Hepatic stellate cell (primary cell): ENCODE measurements at places on chromosomes 2 and 18.
A peak's percentile ranks its signal among the peaks of the same experiment; 100 is the strongest.

DNA sequence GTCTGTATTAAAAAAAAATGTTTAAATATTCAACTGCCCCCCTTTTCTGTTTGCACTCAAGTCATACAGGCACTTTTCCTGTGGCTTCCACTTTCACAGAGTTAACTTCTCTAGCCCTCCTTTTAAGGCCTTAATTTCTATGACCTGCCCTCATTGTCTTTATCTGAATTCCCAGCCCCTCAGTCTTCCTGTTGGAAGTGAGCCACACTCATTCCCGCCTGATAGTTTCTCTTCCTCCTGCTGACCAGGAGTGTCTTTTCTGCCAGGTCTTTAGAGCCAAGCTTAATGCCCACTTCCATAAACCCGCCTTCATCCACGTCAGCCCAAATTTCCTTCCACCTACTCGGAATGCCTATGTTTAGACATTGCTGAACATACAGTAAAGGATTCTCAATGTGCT, 10.5 kb downstream of the COPS8 start:
- DNase-seq = no peak

DNA sequence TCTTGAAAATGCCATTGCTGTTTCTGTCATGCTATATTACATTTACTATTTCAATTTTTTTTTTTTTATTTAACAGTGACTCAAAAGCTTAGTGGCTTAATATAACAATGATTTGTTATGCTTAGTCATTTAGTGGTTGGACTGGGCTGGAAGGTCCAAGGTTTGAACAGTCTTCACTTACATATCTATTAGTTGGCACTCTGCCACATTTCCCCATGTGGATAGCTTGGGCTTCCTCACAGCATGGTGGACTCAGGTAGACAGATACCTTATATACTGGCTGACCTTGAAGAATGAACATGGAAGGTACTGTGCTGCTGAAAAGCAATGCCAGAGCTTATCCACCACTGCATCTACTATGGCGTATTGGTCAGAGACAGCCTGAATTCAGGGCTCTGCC, 909.5 kb upstream of the SOX11 start:
- DNase-seq = no peak

DNA sequence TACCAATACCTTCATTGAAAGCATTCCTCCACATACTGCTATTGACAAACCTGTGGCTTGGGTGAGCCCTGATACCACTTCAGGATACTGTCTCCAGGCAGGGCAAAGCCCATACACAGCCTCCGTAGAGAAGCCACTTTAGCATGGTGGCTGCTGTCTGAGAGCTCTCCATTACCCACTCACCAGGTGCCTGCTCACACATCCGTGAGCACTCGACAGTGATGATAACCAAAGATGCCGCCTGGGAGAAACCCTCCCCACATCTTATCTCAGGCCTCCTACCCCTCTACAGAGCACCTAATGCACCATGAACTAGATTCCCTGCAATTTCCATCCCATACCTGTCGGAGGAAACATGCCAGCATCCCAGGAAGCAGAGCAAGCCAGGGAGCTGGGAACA, 57.6 kb upstream of the KLHL29 start:
- no peak for DNase-seq

- no peak for DNase-seq
Measured at GRCh38 chr18:1480309-1480708, 575.6 kb downstream of the ADCYAP1 start.

DNA sequence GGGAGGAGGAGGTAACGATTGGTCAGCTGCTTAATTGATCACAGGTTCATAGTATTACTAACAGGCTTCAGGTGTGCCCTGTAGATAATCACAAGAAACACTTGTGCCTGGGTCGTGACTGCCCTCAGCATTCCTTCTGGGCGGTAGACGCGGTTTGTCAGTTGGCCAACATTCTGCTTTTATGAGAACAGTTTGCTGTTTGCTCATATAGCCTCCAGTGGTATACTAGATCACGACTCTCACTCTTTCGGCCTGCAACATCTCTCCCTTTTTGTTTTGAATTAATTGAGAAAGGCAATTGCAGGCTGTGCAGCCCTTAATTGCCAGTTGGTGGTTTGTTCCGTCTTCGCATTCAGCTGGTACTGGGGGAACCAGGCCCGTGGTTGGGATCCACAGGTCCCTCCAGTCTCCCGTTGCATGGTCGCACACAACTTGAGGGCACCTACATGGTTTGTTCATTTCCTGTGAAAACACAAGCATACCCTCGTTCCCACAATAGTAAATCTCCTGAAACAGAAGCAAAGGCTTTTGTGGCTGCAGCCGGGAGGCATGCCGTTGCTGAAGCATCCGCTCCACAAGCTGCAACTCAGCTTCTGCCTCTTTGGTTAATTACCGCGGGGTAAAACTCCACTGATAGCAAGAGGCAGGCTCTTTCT, 30.3 kb upstream of the GPR17 start:
- no peak for DNase-seq

DNA sequence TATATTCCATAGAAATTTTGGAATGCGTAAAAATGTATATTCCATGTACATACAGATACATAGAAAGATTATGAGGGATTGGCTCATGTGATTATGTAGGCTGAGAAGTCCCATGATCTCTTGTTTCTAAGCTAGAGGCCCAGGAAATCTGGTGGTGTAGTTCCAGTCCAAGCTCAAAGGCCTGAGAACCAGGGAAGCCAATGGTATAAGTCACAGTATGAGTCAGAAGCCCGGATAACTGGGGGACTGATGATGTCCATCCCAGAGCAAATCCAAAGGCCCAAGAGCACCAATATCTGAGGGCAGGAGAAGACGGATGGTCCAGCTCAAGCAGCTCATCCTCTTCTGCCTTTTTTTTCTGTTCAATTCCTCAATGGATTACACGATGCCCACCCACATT, 385.0 kb upstream of the KLHL29 start:
- DNase-seq = no peak

GRCh38 chr2:180122874-180123273, 115.8 kb upstream of the CWC22 start:
- DNase-seq = no peak

- no peak for DNase-seq
Measured at GRCh38 chr2:31246184-31246852, 12.4 kb downstream of the EHD3 start.

DNA sequence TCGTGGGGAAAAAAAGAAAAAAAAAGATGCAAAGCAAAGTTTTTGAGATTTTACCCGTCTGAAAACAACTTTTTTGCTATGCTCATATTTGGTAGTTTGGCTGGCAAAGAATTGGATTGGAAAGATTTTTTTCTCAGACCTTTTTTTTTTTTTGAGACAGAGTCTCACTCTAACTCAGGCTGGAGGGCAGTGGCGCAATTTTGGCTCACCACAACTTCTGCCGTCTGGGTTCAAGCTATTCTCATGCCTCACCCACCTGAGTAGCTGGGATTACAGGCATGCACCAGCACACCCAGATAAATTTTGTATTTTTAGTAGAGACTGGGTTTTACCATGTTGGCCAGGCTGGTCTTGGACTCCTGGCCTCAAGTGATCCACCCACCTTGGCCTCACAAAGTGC, 56.3 kb upstream of the TANC1 start:
- DNase-seq = no peak

- no peak for DNase-seq
Measured at GRCh38 chr2:62045017-62045543, 139.6 kb downstream of the COMMD1 start.

GRCh38 chr2:230299618-230300017, 27.4 kb upstream of the SP140L start:
- no peak for DNase-seq

DNA sequence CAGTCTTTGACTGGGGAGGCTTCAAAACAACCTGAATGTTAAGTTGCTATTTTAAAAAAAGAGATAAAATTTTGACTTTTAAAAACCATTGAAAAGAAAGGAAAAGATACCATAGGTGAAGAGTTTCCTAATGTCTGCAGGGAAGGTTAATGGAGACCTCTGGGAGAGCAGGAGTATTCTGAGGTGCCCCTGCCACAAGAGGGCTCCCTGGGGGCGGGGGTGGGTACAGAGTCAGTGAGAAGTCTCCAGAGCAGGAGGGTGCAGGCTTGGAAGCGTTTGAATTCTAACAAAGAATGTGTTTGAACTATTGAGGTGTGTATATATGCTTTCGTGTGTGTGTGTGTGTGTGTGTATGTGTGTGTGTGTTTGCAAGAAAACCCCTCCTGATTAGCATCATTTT, 46.7 kb upstream of the ST6GAL2 start:
- no peak for DNase-seq

- DNase-seq = peak; percentile 25
Measured at GRCh38 chr2:90069290-90069894, 1377.9 kb downstream of the RPIA start.

DNA sequence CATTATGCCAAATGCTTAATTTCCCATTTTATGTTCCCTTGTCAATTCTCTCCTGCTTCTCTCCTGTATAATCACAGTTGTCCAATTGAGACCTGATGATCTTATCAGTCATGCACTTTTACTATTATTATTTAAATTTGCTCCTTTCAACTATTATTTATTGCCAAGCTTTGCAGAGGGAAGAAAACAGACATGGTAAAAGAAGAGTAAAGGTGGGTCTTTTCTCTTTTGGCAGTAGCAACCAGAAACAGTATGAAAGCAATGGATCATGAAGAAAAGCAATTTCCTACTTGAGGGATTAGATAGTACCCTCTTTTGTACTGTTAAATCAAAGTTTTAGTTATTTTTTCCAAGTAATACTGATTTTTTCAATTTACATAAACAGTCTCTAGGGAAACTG, 667.4 kb downstream of the NRXN1 start:
- DNase-seq = no peak

DNA sequence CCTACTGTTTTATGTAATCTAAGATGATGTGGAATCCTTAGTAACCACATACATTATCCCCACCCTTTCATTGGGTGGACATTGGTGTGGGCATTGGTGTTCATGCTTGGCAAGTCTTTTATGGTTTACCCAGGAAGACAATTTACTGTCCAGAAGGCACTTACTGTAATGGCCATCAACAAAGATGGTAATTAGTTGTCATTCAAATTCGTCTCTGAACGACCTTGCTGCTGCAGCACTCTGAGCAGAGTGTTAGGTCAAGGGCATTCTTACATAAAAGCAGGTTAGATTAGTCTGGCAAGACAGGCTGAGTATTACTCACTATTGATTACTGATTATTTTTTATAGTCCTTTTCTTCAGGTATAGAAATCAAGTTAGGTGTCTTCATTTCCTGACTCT, 447.9 kb downstream of the XIRP2 start:
- DNase-seq = no peak

DNA sequence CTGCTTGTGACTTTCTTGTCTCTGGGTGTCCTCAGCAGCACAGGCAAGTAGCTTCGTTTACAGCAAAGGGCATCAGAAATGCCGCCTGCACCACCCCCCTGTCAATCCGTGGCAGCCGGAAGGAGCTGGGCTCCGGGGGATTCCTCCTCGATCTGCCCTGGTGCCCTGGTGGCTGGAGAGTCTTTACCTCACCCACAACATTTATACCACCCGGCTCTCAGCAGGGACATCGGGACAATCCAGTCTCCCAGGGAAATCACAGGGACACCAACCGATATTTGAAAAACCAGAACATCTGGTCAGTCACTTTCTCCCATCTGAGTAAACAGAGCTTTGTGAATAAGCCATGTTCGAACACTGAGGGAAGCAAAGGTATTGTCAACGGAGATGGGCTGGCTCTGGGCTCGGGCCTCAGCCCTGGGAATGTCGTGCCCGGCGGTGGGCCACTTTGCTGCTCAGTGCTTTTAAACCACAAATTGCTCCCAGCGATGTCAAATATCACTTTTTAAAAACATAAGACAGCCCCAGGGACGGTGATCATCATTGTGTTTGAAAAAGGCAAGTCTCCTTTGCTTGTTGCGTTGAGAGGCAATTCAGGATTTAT, 210.0 kb upstream of the SALL3 start:
- no peak for DNase-seq

DNA sequence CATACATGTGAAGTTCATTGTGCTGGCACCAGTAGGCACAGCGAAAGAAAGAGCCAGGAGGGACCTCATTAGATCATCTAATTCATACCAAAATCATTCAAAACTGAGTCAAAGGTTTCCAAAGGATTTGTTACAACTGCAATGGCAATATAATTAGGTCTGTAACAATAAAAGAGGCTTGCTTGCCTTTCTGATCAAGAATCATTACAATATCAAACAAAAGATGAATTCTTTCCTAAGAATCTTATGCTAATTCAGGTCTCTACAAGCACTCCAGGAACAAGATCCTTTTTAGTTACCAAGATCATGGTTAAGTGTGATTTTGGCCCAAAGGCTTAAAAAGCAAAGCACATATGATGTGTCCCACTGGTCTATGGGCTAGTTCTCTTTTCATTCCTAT, 41.9 kb upstream of the ITPRID2 start:
- no peak for DNase-seq

GRCh38 chr2:189213250-189213649, 33.7 kb upstream of the COL5A2 start:
- no peak for DNase-seq

DNA sequence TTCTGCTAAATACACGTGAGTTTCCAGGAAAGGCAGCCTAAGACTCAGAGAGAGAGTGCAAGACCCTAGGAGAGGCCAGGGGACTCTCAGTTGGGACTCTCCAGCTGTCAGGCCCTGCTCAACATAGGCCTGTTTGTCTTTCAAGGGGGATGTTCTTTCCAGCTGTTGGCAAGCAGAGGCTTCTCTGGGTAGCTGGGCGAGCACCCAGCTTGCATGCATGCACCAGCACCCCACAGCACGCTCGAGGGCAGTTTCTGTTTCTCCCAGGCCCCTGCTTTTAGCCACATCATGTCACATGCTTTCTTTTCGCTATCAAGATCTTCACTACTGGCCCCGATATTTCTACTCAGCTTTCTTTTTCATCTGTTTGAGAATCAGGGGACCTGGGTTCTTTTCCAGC, 479.3 kb upstream of the HS6ST1 start:
- no peak for DNase-seq

- DNase-seq = no peak
Measured at GRCh38 chr18:63146828-63147409, 172.7 kb downstream of the BCL2 start.

- no peak for DNase-seq
Measured at GRCh38 chr2:240620859-240621258, 4.4 kb upstream of the GPR35 start.

DNA sequence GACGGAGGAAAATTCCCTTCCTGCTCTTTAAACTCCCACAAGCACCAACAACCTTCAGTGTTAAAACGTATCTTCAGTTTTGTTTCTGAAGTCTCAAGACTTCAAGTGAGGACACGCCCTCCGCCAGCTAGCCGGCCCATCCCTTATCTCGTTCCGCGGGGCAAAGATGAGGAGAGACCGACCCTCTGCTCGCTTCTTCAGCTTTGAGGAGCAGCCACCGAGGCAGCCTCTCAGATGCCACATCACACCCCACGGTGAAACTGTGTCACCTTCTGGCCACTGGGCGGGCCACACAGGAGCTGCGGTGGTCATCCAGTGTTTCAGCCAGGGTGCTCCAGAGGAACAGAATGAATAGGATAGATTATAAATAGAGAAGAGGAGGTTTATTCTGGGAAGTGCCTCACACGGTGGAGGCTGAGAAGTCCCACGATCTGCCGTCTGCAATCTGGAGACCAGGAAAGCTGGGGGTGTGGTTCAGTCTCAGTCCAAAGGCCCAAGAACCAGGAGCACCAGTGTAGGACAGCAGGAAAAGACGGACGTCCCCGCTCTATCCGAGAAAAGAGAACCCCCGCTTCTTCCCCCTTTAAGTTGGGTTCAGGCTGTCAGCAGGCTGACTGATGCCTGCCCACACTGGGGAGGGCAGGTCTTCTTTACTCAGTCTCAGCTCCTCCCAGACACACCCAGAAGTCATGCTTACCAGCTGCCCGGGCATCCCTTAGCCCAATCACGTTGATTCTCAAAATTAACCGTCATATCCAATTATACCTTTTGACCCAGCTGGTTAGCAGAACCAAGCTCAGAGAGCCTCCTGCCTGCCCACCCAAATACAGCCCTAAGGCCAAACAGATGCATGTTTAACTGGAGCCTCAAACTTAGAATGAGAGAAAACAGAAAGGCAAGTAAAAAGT, 399.7 kb upstream of the ID2 start:
- no peak for DNase-seq
